ENCODE measurements at places on chromosomes 12 and 14. TPM values are rescaled to one million over a fixed set of nuclear protein-coding genes. Genes with fewer than 3 reads are reported as not detected.
A peak's percentile ranks its signal among the peaks of the same experiment; 100 is the strongest.

Gene GLIPR1L1
- not detected for total RNA-seq

Gene DENND5B
- total RNA-seq: 21.2 TPM

Gene TAS2R43
- 2.5 TPM for total RNA-seq

GRCh38 chr12:118397708-118398440 lies 21.5 kb downstream of the SUDS3 start:
- DNase-seq: no peak

GRCh38 chr14:51095854-51096823 lies 1.2 kb upstream of the TRIM9 start:
- DNase-seq: peak; percentile 17

GRCh38 chr14:43042408-43042807 lies 1435.7 kb downstream of the LRFN5 start:
- DNase-seq: no peak

All from neural progenitor cell (in vitro differentiated cells).